Inflammatory macrophage treated with lipopolysaccharide for 1 hour (primary cell): ENCODE measurements at places on chromosomes 3 and 15.

- DNase-seq = no peak
These were observed 48.0 kb upstream of the FBN1 start for GRCh38 chr15:48693484-48693883.

GRCh38 chr3:183446838-183447205 lies 18.4 kb upstream of the MCF2L2 start:
- DNase-seq = no peak

DNA sequence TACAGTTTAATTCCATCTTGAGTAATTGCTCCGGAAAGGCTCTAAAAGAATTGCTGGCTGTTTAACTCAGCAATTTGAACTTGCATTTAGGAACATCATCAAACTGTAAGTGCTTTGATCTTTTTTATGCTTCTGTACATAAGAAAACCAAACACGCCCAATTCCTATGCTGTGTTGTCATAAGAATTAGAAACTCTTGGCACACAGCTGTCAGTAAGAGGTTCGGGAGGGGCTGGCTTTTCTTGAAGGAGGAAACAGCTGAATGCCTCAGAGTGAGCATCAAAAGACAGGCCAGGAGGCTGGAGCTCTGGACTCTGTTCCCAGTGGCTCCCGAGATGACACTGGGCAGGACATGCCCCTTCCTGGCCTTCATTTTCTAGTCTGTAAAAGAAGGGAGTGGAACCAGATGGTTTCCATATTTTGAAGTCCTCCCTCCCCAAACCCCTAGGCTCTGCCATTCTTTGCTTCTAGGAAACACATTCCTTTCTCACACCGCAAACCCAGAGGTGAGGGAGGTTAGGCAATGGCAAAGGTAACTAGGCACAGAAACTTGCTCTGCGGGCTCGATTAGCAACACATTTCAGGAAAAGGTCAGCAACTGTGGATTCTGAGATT lies 73.7 kb upstream of the DLG1 start:
- DNase-seq = no peak

DNA sequence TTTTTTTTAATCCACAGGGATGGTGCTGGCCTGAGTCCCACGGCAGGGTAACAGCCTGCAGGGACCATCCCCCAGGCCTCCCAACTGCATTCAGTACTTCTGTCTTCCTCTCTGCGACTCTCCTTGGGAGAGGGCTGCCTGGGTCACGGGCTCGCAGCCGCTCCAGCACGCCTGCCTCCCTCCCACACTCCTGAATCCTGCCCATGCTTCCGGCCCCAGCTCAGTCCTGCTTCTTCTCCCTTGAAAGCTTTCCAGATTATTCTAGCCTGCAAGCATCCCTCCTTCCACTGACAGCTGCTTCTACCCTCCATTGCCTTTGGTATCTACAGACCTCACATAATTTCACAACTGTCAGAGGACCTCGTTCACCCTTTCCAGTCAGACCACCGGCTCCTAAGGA lies 32.4 kb downstream of the MEGF11 start:
- no peak for DNase-seq

DNA sequence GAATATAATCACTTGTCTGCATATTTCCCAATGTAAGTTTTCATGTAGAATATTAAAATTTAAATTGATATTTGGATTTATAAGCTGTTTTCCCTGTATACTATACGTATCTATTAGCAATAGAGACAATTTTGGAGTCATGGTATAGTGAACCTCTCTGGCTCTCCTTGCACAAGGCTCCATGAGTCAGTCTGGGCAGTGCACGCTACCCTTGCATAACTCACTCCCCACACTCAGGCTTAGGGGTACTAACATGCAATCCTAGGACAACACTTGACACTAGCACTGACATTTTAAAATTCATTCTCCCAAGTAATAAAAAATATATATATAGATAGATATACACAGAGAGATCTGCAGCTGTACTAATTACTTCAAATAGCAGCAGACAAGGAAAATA lies 39.2 kb downstream of the SLC24A1 start:
- peak; percentile 44 for DNase-seq

DNA sequence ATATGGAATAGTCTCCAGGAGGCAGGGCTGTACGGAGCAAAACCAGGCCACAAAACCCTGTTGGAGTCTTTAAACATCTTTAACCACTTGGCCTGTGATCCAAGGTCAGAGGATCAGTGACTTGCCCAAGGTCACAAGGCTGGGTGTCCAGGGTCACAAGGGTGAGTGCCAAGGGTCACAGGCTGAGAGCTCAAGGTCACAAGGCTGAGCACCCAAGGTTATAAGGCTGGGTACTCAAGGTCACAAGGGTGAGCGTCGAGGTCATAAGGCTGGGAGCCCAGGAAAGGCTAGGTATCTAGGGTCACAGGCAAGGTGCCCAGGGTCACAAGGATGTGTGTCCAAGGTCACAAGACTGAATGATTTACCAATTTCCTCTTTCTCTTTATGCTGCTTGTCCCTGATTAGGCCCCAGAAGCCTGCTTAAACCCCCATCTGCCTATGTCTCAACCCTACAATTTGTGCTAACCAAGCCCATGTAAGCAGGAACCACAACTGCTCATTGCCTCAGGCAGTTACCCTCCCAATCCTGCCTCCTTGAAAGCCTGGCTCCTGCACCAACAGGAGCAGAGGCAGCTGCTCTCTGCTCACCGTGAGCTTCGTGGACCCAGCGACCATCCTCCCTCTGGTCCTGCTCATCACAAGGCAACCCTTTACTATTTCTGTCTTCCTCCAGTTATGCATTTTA lies 51.5 kb downstream of the MGLL start:
- peak; percentile 64 for DNase-seq

GRCh38 chr15:57496946-57497869 lies 94.5 kb upstream of the MYZAP start:
- no peak for DNase-seq

GRCh38 chr3:102570511-102570910 lies 135.7 kb downstream of the ZPLD1 start:
- no peak for DNase-seq

DNA sequence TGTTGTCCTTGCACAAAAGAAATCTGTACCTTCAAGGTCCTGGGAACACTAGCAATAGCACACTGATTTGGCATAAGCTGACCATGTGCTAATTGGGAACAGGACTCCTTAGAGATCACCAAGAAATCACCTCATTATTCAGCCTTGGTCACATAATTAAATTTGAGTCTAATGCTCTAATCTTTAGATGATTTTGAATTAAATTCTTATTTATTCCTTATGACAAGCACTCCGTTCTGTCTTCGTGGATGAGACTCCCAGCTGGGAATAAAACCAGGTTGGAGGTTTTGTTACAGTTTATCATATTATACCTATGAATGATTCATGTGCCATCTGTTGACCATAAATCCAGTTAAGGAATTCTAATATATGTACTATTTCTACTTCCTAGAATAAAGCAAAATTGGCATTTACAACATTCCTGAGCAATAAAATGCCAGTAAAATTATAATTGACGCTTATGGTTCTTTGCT lies 162.2 kb downstream of the MYRIP start:
- DNase-seq = no peak

DNA sequence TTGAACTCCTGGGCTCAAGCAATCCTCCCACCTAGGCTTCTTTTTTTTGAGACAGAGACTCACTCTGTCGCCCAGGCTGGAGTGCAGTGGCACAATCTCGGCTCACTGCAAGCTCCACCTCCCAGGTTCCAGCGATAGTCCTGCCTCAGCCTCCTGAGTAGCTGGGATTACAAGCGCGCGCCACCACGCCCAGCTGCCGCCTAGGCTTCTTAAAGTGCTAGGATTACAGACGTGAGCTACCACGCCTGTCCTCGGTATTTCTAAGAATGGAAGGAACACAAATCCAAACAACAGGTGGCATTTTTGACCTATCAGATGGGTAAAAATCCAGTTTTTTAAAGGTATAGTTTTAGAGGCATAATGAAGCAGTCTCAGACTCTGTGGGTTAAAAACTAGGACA lies 113.8 kb downstream of the ANP32A start:
- DNase-seq = no peak

DNA sequence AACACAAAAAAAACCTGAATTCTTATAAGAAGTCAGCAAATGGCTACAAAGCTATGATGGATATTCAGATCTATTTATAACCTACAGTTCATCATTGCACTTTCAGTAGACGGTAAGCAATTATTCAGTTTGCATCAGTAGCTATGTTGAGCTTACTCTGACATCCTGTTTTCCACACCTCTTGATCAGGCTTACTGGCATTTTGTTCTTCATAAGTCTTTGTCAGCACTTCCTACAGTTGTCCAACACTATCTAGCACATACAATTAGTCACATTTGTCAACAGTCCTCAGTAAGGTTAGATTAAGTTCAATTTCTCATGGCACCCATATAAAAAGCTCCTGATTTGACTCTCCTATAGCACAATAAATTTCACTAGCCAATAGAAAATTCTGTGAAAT lies 71.2 kb upstream of the ST3GAL6 start:
- no peak for DNase-seq

DNA sequence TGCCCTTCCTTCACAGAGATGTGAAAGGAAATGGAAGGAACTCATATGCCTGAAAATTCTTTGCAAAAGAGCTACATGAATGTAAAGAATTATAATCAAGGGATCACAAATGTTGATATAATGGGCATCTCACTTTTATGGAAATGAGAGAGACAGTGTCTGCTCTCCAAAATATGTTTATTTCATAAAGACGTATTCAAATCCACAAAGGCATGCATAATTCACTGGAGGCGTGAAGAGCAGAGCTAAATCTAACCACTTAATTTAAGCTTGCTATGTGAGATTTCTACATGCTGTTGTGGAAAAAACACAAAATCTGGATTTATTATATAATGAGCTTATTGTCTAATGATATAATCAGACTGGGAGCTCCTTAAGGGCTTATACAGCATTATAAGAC lies 469.1 kb downstream of the RAP2B start:
- DNase-seq = no peak

DNA sequence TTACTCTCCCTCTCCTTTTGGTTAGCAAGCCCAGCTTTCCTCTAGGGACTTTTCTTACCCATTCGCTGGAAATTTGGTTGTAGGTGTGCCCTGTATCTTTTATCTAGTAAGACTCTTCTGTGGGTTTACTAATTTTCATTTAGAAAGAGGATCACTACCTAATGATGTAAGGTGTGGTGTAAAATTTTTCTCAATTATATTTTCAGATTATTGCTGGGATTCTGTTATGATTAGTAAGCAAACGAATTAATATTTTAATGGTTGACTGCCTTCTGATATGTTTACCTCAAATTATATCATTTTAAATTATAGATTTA lies 28.5 kb downstream of the PLCL2 start:
- DNase-seq = no peak

GRCh38 chr15:32946210-32946609 lies 228.4 kb downstream of the GREM1 start:
- DNase-seq = no peak

GRCh38 chr3:123423806-123424205 lies 25.1 kb downstream of the ADCY5 start:
- DNase-seq = no peak

GRCh38 chr3:120567370-120568201 lies 28.6 kb upstream of the NDUFB4 start:
- peak; percentile 22 for DNase-seq

GRCh38 chr3:115275896-115276295 lies 128.8 kb upstream of the ZBTB20 start:
- DNase-seq = peak; percentile 8

DNA sequence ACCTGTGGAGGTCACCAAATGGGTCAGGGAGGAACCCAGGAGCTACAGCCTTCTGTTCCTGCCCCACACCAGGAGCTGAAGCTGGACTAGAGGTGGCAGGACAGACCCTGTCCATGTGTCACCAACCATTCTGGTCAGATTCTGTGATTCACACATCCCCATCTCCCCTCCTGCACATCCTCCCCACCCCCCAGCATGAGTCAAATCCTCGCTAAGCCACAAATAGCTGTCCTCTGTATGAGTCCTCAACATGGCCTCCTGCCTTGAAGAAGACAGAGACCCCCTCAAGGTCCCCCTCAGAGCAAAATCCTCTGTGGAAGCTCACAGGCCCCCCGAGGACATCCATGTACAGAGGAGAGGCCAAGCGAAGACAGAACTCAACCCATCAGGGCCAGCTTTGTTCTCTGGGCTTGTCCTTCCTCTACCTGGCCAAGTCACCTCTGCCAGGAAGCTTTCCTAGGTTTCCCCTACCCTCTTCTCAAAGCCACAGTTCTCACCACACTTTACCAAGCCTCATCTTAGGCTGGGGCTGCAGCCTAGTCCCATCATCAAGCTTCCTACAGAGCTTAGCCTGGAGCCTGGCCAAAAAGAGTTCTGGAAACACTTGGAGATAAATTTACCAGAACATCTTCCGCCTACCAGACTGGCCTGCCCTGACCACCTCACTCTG lies 17.1 kb downstream of the CACNA2D2 start:
- DNase-seq = no peak

DNA sequence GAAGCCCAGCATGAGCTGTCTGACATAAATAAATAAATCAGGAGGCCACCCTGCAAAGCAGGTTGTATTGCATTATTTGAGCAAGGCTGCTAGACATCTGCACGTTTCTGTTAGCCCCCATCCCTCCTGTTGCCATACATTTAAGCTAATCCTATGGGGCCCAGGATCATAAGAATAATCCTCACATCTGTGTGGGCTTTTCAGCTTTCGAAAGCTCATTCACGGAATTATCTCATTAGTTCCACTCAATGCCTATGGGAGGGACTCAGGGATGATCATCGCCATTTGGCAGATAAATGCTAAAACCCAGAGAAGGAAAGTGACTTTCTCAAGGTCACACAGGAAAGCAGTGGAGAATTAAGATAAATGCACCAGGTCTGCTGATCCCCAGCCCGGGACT lies 123.4 kb downstream of the TLE3 start:
- no peak for DNase-seq

DNA sequence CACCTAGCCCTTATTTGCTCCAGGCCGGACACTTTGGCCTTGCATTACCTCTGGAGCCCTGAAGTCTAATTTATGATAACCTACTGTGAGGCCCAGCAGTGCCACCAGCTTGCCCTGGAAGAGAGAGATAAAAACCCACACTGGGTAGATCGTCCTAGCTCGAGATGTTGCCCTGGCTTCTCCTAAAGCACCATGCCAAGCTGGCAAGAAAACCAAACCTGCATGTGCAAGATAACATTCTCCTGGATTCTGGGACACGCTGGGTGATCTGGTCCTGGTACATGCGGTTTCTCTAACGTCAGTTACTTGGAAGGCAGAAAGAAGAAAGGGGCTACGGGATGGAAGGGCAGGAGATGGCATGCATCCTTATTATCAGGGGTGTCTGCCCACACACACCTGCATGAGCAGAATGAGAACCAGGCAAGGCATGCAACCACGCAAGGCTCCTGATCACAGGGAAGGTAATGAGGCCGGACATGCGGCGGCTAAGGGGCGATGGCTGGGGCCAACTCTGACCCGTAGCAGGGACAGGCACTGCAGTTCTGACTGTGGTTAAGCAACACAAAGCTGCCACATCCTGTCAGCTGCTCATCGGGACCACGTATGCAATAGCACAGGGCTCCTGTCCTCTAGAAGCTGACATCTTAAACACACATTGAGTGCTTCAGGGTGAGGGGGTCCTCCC lies 73.0 kb downstream of the OXNAD1 start:
- DNase-seq = peak; percentile 25
